ENCODE measurements at places on chromosomes 7 and 10.
A peak's percentile ranks its signal among the peaks of the same experiment; 100 is the strongest.

DNA sequence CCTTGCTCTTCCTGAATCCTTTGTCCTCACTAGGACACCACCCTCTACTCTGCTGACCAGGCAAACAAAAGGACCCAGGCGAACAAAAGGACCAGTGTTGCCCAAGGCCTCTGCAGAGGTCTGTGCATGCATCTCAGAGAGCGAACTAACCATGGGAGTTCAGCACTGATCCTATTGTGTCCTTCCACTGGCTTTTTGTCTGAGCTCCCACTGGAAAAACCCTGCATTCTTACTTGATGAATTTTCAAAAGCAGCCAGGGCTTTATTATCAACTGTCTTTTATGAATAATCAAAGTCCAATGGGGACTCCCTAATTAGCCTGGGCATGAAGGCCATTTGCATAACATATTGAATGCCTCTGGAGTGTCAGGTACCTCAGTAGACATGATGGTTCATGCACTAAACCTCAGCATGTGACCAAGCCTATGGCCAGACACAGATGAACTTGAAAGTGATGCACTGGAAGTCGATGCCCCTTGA, 140.6 kb downstream of the KCNMA1 start:
- no peak for DNase-seq

DNA sequence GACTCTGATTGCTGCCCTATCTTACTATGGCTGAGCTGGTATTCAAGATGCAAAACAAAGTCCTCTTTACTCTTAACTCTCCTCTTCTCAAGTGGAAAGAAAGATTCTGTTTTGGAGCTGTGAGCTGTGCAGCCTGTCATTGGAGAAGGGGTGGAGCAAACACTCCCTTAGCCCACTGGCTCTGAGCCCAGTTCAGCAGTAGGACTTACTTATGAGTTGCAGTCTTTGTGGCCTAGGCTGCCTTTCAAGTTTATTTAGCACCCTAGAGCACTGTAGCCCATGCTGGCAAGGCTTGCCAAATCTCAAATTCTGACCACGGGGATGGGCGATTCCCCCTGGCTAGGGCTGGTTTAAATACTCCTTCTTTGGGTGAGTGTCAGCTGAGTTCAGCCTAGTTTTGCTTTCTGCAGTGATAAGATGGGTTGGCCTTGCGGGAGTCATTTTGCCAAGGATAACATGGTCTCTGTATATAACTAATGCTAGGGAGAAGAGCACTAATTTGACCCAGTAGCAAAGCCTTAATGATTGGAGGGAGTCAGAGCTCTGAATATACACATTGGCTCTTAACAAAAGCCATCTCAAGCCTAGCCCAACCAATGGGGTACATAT, 110.2 kb downstream of the MYO3A start:
- no peak for DNase-seq

DNA sequence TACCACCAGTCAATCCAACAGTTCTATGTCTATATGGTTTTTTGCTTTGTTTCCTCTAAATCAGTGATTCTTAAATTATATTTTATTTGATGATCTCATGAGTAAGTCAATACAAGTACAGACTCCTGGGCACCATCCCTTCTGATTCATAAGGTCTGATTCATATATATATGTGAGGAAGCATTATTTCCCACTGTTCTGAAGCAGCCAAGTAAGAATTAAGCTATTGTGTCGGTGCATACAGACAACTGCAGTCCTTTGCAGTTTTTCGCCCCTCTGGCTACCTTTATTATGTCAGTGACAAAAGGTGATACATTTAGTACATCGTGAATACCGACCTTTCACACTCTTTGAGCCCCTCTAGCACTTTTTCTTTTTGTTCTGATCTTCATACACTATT, 1079.6 kb upstream of the C7orf33 start:
- no peak for DNase-seq

- DNase-seq: no peak
Observed at GRCh38 chr7:63205136-63205535, 793.5 kb upstream of the ZNF722 start.

DNA sequence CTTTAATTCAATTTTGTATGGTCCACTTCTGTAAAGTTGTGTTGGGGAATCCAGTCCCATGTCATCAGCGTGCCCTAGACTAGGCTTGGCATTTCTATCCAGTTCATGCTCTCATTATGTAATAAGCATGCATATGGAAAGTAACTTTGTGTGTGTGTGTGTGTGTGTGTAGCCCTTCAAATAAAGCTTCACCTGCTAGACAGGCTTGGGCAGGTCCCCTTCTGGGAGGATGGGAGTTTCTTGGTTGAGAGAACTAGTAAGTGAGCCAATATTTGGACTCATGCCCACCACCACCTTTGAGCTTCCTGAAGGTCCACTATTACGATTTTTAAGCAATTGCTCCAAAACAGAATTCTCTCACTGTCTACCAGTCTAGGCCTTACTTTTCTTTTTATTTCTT, 6.9 kb downstream of the BZW2 start:
- DNase-seq: no peak

DNA sequence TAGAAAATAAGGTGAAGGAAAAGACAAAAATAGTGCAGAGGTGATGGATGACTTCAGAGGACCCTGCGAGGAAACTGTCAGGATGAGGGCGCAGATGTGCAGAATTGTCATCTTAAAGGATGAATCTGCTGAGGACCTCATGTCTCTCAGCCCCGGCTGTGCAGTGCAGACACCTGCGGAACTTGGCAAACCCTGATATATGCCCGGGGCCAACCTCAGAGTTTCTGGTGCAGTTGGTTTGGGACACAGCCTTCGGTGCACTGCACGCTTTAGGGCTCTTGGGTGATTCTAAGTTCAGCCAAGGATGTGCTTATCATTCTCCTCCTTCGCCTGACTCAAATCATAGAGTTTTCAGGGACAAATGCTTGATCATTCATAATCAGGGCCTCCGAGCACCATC, 310.1 kb downstream of the TCERG1L start:
- DNase-seq: no peak

DNA sequence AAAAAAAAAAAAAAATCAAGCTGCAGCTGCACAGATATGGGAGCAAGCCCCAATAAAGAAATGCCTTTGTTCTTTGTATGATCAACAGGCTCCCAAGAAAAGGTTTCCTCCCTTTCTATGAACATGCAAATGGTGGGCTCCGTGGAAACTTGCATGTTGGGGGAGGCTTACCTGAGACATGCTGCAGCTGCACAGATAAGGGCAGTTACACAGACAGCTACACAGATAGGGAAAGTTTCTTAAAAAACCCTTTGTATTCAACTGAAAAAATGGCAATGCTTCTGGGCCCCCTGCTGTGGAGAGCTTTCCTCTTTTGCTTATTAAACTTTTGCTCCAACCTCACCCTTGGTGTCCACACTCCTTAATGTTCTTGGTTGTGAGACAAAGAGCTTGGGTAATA, 29.8 kb upstream of the ZNF746 start:
- DNase-seq: no peak

DNA sequence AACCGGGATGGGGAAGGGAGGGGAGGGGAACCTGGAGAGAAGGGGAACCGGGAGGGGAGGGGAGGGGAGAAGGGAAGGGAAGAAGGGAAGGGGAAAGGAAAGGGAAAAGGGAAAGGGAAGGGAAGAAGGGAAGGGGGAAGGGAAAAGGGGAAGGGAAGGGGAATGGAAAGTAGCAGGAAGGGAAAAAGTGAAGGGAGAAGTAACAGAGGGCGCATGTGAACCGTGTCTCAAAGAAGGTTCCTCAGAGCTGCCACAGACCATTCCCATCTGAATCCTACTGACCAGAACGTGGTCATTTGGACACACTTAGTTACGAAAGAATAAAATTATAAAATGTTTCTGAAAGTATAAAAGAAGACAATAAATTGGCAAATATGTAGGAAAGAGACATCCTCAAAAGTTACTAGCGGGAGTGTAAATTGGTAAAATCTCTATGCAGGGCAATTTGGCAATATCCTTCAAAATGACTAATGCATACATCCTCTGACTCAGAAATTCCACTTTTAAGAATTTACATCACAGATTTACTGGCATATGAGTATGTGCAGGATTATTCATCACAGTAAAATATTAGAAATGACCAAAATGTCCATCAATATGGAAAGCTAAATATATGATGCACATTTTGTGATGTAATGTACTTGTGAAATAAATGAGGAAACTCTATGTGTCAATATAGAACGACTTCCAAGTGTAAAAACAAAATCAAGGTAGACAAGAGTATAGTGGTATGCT, 12.9 kb downstream of the C10orf67 start:
- no peak for DNase-seq

- DNase-seq: no peak
Observed at GRCh38 chr7:43602256-43602655, 19.3 kb downstream of the STK17A start.

DNA sequence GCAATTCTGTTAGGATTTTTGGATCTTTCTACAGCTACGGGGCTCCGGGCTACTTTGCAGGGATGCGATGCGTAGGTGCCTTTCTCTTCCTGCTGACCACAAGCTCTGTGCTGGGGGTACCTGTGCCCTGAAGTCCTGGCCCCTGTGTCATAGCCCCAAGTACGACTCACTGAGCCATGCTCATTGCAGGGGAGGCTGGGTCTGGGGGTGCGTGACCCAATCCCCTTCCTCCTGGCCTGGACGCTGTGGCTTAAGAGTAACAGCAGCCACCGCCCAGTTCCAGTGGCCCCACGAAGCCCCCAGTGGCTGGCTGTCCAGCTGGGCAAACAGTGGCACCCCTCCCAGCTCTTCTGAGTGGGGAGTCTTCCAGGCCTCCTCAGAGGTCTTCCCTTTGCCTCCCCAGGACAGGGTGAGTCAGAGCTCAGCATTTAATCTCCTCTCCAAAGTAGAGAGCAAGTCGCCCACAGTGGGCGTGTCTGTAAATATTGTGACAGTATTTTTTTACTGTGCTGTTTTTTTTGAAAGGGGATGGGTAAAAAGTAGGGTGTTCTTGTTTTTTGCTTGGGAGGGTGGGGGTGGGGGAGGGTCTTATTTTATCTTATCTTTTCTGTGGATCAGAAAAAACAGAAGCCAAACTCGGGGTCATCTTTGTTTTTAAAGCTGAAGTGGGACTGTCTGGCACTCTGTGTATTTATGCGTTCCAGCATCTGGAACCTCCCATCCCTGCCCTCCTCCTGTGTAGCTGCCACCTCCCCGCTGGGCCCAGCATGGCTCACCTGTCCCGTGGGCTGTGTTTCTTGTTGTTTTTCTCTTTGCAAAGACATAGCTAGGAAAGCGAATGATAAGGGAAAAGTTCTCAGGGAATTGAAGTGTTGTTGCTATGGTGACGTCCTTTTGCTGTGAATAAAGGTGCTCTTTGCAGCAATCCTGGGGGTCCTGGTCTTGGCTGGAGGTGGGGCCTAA, 8.2 kb downstream of the LFNG start:
- DNase-seq: peak; percentile 58

DNA sequence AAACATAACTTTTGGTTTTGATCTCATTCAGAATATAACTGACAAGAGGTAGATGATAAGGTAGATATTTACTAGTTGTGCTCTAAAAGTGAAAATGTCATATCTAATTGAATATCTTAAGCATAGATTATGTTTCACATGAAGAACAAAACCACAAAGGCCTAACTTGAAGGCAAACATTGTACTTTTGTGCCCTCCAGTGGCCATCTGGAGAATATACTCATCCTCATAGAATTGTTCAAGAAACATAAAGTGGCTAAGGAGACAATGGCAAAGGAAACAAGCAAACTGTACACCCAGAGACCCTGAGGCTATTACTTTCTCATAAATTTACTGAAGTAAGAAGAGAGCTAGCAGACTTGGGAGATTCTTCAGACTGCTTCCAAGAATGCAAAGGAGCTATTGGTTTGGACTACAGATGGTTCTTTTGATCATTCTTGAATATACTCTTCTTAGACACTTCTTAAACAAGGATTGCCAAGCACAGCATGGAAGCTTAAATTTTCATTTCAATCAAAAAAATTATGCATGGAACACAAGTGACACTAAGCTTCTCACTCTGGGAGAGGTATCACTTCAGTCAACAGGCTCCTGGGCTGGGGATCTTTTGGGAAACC, 98.2 kb upstream of the DKK1 start:
- peak; percentile 17 for DNase-seq

DNA sequence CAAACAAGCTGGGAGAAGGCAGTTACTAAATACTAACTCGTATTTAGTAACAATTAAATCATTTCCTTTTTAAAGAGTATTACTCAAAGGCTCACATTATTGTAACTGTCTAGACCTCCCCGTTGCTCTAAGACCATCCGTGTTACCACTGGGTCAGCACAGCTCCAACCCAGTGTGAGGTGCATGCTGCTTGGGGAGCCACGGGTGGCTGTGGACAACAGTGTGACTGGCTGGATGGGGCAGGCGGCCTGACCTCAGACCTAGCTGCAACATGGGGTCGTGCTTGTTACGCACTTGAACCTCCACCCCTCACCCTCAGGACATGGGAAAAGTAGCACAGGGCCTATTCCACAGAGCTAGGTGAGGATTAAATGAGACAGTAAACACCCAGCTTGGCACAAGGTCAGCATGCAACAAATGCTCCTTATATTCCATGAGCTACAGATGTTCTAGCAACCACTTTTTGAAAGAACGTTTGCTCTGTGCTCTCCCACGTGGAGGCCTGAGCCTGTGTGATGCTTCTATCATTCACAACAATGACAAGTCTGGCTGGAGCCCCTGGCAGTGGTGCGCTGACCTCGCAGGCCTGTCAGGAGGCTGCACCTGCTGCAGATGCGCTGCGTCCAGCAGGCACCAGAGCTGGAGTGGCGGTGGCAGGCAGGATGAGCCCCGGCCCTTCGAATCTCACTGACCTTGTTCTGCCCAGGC, 135.7 kb downstream of the PKD1L1 start:
- DNase-seq: no peak

- no peak for DNase-seq
Observed at GRCh38 chr7:140079121-140079536, 16.4 kb upstream of the PARP12 start.

GRCh38 chr10:106136175-106136574, 1028.3 kb downstream of the SORCS1 start:
- DNase-seq: no peak

- DNase-seq: peak; percentile 57
Observed at GRCh38 chr7:2632733-2633537, 1.1 kb downstream of the TTYH3 start.

GRCh38 chr7:149150981-149151380, 3.7 kb downstream of the ZNF398 start:
- DNase-seq: no peak

Measured in CD4-positive, alpha-beta T cell treated with Interleukin-15 for 1 hour (primary cell).